ENCODE measurements at places on chromosomes 4 and X.

GRCh38 chr4:17170131-17170530 is 271.7 kb upstream of the LDB2 start:
- DNase-seq: no peak

DNA sequence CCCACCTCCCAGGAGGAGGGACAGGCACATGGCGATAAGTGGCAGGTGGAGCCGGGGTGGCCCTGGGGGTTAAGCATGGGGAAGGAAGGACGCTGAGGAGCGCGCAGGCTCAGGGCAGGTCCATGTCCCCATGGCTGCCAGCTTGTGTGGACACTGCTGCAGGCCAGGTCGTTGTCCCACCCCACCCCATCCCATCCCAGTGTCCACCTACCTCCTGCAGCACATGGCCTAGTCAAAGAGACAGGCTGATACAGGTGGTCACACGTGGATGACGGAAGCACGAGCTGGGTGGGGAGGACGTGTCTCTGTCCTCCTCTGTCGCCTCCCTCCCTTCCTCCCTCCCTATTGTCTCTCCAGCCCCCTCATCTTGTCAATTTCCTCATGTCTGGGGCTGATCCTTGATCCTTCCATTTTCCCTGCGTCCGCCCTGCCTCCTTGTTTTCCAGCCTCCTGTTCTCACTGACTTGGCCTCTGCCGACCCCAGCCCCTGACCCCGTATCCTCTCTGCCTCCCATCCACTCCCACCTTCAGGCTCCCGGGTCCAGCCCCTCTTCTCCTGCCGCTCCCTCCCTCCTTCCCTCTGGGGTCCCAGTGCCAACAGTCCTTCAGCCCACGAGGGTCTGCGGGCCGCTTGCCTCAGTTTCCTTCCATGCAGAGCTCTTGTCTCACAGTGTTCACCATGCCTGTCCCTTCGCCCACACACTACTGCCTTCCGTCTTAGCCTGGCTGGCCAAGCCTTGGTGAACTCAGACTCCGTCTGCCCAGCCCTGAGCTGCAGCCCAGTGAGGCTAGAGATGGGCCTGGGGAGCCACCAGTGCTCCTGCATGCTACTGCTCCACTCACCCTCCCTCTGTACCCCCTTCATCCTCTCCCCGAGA is 15.5 kb upstream of the ADD1 start:
- DNase-seq: no peak

- no peak for DNase-seq
Observed at GRCh38 chrX:110415440-110416170, 57.0 kb downstream of the RTL9 start.

DNA sequence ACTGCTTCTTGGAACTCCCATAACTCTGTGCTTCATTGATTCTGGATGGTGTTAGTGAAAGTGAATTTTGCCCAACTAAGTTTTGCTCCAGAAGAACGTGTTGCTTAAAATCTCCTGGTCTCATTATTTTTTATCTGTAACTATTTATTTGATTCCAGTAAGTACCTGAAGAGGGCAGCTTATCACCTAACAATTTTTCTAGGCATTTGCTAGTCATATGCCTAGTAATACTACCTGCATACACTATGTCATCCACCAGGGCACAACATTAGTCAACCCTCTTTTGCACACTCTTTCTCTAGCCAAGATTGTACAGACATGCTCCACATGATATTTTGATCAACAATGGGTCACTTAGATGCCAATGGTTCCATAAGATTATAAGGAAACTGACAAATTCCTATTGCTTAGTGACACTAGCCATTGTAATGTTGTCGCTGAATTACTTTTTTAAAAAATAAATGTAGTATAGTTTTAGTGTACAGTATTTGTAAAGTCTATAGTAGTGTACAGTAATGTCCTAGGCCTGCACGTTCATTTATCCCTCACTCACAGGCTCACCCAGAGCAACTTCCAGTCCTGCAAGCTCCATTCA is 499.9 kb upstream of the AADAT start:
- DNase-seq: no peak

GRCh38 chr4:3521621-3522325 is 10.4 kb downstream of the LRPAP1 start:
- no peak for DNase-seq

GRCh38 chr4:180449395-180449956 is 1793.7 kb upstream of the TENM3 start:
- no peak for DNase-seq

- DNase-seq: no peak
Observed at GRCh38 chrX:111352424-111352823, 59.6 kb downstream of the DCX start.

DNA sequence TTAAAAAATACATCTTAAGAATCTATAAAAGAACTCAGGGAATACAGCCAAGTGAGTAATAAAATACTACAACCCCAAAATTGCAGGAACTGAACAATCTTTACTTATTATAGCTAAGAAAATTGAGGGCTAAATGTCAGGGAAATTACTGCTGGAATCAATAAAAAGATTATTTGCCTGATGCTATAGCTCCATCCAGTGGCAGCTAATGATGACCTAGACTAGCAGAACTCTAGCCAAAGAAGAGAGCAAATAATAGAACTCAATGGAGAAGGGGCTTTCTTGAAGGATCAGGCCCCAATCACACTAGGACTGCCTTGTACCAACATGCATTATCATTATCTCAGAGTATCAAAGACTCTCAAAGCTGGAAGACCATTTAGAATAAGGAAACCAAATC is 85.0 kb upstream of the FAM241A start:
- DNase-seq: no peak

DNA sequence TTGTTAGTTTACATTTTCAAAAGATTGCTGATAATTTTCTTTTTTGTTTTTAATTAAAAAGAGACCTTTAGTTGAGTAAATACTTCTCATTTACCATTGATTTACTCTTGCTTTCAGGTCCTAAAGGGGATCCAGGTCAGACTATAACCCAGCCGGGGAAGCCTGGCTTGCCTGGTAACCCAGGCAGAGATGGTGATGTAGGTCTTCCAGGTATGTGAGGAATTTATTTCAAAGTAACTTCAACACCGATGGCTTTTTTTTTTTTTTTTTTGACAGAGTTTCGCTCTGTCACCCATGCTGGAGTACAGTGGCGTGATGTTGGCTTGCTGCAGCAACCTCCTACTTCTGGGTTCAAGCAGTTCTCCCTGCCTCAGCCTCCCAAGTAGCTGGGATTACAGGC is 135.1 kb downstream of the IRS4 start:
- DNase-seq: no peak

DNA sequence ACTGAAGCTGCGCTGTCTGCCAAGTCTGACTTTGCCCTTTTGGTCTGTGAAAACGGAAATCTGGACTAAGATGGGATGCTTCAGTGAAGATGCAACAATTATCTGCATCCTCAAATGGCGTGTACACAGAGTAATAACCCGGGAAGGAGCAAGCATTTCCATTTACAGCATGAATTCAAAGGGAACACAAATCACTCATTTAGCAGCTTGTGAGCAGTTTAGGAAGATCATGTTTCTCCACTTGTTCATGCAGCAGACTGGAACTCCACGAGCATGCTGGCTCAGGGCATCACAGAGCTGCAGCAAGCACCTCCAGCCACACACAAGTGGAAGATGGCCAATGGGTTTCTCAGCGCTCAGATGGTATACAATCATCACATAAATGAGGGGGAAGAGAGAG is 175.5 kb downstream of the NLGN4X start:
- DNase-seq: no peak

DNA sequence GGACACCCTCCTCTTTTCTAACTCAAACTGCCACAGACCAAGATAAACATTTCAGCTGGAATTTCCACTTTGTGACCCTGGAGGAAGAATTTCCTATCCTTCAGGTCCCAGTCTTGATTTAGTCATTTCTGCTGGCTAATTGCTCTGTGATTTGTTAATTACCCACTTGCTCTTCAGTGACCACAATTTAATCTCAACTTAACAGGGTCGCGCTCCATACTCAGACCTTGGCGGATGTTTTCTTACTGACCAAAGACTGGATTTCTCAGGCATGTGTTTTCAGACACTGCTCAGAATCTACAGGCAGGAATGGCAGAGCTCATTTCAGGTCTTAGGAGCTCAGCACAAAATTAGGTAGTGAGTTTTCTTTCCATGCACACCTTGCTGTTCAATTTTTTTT is 188.9 kb downstream of the ASMT start:
- no peak for DNase-seq

DNA sequence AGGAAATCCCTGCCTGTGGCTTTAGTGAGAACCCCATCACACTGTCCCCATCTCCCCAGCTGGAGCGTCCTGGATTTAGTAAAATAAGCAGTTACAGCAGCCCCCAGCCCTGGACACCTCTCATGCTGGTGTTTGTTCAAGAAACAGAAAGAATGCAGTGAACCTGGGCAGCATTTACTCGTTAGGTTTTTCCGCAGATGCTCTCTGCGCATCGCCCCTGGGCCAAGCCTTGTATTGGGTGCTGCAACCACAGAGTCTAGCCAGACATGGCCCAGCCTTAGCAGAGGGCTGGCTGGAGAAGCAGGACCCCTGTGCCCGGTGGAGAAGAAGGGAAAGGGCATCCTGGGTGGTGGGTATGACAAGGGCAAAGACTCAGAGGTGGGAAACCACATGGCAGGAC is 136.3 kb upstream of the PSAPL1 start:
- DNase-seq: no peak

- DNase-seq: no peak
Observed at GRCh38 chr4:94399721-94400120, 52.0 kb upstream of the PDLIM5 start.

- no peak for DNase-seq
Observed at GRCh38 chrX:123425471-123425870, 241.4 kb downstream of the GRIA3 start.

- no peak for DNase-seq
Observed at GRCh38 chrX:19628011-19628575, 112.8 kb upstream of the MAP3K15 start.

DNA sequence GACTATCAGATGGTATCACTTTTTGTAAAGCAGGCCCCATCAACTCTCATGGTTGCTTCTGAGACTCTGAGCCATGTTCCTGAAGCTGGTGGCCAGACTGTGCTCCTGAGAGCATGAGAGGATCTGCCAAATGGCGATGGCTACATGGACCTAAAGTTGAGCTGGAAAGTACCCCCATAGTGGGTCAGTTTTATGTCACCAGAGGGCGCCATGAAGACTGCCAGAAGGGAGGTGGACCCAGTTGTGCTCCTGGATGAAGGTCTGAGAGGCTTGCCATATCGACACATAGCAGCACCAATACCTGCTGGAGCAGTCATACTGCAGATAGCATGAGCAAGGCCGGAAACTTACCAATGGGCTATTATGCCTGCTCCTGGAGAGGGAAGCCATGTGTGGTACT is 105.7 kb downstream of the SLITRK2 start:
- DNase-seq: no peak

DNA sequence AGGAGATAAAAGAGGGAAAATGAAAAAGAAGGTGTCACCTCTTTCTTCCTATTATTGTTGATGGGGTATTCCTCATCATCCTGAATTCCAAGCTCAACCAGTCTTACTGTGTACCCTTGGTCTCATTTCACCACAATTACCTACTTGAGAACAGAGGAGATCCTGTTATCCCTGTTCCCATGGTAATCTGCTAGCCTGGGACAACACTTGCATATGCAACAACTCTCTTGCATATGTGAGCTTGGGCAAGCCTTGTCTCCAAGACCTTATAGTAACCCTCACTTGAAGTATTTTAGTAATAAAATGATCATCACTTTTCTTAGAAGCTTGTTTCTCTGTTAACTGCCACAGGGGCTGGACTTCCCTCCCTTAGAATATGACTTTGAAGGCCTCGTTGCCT is 253.7 kb downstream of the NAP1L3 start:
- DNase-seq: no peak

DNA sequence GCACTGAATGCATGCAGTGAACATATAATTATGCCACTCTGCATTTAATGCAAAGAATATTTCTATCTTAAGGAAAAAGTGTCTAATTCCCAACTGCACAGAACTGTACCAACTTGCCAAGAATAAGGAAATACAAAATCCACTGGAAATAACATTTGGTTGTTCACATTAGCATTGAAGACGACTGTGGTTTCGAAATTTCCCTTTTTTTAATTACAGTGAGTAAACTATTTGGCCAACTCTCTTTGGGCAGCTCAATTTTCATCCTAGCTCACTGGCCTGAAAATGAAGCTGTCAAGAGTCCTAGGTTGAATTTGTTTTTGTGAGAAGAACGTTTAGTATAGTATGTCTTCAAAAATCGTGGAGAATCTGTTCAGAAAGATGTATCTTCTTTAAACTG is 81.6 kb upstream of the MID1 start:
- DNase-seq: no peak

DNA sequence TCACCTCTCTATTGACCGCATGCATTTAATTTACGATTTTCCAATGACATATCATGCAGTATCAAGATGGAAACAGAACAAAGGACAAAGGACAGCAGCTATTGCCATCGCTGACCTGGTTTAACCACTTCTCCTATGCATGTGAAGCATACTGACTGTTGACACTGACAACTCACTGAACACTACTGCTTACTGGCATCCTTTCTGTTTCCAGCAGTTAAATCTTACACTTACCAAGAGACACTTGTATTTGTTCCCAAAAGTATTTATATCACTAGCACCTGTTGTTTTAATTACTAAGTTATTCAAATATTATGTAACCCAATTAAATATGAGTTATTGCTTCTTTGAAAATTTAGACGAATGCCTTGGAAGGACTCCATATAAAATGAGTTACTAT is 176.7 kb downstream of the PDGFC start:
- DNase-seq: no peak

- DNase-seq: no peak
Observed at GRCh38 chr4:86496094-86497080, 97.7 kb upstream of the PTPN13 start.

GRCh38 chrX:70826715-70827114 is 81.8 kb downstream of the TEX11 start:
- no peak for DNase-seq

- DNase-seq: no peak
Observed at GRCh38 chr4:76457885-76458284, 22.9 kb downstream of the SHROOM3 start.

GRCh38 chrX:24375600-24376131 is 15.2 kb downstream of the SUPT20HL1 start:
- no peak for DNase-seq

DNA sequence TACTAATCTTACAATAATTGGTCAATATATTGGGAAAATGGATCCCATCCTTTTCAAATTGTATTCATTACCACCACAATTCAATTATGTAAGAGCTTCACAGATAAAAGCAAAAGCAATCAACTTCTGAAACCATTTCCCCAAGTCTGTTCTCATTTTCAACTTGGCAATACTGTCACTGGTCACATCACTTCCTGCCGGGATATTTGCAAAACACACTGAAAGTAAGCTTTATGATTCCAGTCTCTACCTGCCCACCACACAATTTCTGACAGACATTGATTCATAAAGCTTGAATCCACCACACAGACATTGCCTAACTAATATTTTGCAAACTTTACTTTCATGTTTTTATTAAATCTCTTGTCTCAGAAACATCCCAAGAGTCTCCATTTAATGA is 53.6 kb downstream of the LIN54 start:
- no peak for DNase-seq
